ENCODE measurements at places on chromosomes 5 and 9.

DNA sequence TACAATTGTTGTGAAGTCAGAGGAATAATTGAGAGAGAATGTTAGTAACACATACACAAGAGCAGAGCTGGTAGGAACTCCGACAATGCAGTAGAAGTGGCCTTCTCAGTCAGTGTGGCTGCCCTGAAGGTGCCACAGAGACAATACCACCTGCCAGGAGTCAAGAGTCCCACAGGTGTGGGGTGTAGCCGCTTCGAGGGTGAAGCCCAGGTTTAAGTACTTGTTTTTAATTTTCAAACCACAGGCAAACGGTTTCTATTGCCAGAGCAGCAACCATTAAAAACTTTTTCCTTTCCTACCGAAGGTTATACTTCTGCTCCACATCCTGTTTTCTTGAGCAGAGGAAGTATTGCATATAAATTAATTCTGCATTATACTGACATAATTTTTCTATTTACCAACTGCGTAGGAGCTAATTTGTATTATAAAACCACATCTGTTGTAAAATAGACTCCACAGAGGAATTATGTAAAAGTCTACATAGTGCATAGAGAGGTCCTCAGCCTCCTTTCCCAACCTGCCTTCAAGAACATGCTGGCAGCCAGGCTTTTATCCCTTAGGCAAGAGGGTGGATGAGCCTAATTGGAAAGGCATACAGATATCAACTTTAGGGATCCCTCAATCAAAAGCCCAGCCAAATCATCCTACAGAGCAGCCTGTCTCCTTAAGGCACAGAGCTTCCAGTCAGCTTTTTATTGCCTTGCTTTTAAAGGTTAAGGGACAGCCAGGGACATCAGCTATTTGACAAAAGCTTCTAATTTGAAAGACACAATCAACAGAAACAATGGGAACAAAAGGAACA, 12.9 kb upstream of the ACTBL2 start:
- no peak for DNase-seq

GRCh38 chr5:1295650-1296037, 776 bp upstream of the TERT start:
- DNase-seq = no peak

DNA sequence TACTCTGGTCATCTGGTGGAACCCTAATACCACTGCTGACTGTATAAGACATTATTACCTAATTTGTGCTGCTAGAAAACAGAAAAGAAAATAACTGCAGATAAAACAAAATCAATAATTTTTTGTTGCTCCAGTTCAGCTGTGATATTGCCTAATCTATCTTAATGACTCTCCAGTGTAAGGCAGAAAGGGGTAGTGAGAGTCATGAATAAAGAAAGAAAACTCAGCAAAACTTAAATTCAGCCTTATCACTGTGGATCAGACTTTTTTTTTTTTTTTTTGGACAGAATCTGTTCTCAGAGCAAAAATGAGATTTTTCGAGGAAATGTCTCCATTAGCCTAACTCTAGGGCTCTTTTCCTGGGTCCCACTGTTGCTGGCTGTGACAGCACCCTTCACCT, 1.1 kb upstream of the DOCK2 start:
- no peak for DNase-seq

GRCh38 chr5:8034852-8035251, 165.9 kb downstream of the MTRR start:
- DNase-seq = no peak

- no peak for DNase-seq
Measured at GRCh38 chr5:86814907-86815306, 197.2 kb downstream of the COX7C start.

- no peak for DNase-seq
Measured at GRCh38 chr5:126878085-126878484, 101.1 kb downstream of the LMNB1 start.

GRCh38 chr9:37405350-37405749, 17.1 kb upstream of the GRHPR start:
- no peak for DNase-seq

GRCh38 chr5:109168151-109168550, 241.6 kb downstream of the PJA2 start:
- DNase-seq = no peak
